Upper lobe of left lung (tissue), 6 donors: ENCODE measurements at places on chromosomes 13 and 19.

DNA sequence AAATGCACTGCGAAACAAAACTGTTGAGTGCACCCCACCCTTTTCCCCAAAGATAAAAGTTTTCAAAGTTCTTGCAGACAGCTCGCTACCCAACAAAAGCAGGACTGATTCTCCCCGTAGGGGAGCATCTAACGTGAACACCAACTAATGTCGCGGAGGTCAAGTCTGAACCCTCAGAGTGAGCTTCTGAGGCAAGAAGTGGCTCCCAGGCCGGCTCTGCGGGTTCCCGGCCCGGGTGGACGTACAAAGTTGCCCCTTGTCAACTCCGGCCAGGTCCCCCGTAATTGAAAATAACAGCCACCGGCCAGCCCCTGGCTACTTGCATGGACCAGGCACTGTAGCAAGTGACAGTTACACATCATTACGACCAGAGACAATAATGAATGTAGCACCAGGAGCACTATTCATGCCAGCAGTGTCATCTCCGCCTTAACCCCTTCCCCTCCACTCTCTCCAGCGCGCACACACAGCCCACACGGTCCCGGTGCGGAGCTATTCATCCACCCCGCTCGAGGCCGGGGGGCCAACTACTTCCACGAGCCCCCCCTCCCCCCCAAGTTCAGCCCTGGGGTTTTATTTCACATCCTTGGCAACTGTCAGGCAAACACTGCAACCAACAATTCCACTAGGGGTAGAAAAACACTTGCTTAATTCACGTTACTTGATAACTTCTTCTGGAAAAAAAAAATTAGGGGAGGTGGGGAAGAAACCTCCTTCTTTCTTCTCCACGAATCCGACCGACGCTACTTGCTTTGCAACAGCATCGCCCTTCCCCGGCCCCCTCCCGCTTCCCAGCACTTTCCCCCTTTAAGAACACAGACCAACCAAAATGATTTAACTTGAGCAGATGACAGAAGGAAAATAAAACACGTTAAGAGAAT is 1.2 kb downstream of the KLF12 start:
- peak; percentile 76 for DNase-seq

- no peak for DNase-seq
Measured at GRCh38 chr19:51194527-51195315, 30.2 kb upstream of the CD33 start.

DNA sequence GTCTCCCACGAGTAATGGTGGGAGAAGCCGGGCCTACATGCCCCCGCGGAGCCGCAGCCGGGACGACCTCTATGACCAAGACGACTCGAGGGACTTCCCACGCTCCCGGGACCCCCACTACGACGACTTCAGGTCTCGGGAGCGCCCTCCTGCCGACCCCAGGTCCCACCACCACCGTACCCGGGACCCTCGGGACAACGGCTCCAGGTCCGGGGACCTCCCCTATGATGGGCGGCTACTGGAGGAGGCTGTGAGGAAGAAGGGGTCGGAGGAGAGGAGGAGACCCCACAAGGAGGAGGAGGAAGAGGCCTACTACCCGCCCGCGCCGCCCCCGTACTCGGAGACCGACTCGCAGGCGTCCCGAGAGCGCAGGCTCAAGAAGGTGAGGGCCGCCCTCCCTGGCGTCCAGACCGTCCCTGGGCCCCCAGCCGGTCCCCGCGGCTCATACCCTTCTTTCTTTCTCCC is 1.4 kb upstream of the USF2 start:
- peak; percentile 55 for DNase-seq

- no peak for DNase-seq
Measured at GRCh38 chr13:42699912-42700311, 81.5 kb upstream of the FAM216B start.

DNA sequence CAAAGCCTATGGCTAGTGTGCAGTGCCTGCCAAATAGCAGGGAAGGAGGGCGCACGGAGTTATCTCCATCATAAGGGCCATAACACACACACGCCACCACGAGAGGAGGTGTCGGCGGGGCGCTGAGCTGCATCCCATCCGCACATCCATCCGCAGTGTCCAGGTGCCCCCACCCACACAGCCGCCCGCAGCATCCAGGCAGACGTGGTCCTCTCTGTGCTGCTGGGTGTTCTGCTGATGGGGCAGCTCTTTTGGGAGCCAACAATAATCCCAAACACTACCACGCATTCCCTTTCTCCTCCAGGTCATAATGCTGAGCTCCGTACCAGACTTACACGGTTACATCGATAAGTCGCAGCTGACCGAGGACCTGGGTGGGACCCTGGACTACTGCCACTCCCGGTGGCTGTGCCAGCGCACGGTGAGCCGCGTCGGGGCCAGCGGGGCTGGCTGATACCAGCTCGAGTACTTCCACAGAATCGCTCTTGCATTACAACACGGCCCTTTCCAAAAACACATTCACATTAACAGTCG is 41.5 kb upstream of the F7 start:
- DNase-seq: no peak

DNA sequence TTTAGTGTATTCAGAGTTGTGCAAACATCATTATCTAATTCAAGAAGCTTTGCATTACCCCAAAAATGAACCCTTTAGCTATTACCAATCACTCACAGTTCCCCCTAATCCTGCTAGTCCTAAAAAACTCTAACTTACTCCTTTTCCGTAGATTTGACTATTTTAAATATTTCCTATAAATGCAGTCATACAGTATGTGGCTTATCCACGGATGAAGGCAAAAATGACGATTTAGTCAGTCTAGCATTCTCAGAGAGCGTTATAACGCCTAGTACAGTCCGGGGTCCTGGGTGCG is 587 bp upstream of the ZNF383 start:
- DNase-seq: no peak
